ENCODE measurements at places on chromosomes 16 and 17. TPM values are rescaled to one million over a fixed set of nuclear protein-coding genes. Genes with fewer than 3 reads are reported as not detected.

Gene TMEM238L
- not detected for total RNA-seq

Gene CTRB2
- not detected for total RNA-seq

Gene RNU2-1
- not detected for total RNA-seq

Gene CHP2
- total RNA-seq = not detected

Gene SERPINF2
- total RNA-seq = 2.0 TPM

Gene CDK5R1
- 3.5 TPM for total RNA-seq

Gene ZFP3
- total RNA-seq = not detected

Gene FBXL19
- total RNA-seq = 61.1 TPM

Gene OTOA
- total RNA-seq = 0.11 TPM

Gene SLC43A2
- 3.5 TPM for total RNA-seq

Gene METTL26
- total RNA-seq = 194 TPM

Gene CCL16
- total RNA-seq = not detected

Gene HES7
- 0.43 TPM for total RNA-seq

Gene ZNF646
- total RNA-seq = 24.8 TPM

Gene EPN3
- total RNA-seq = not detected

Gene USP43
- total RNA-seq = 0.84 TPM

Gene NSMCE1
- total RNA-seq = 68.3 TPM

Gene TLCD1
- 28.8 TPM for total RNA-seq

Gene KCTD19
- not detected for total RNA-seq

Gene NUFIP2
- total RNA-seq = 34.0 TPM

Gene THAP11
- 91.5 TPM for total RNA-seq

Gene CIBAR2
- not detected for total RNA-seq

Gene NPIPB9
- 0.33 TPM for total RNA-seq

Gene KCNH4
- total RNA-seq = not detected

Gene LRRC75A
- not detected for total RNA-seq

Gene RPRML
- 0.07 TPM for total RNA-seq

Gene HOXB5
- 0.47 TPM for total RNA-seq

Gene FBF1
- total RNA-seq = 9.5 TPM

Gene CDRT15
- total RNA-seq = not detected

Gene DDX19B
- 36.3 TPM for total RNA-seq

Data from HT1080 (cell line).